ENCODE measurements at places on chromosomes 2 and 18.

- no peak for DNase-seq
Measured at GRCh38 chr2:160096409-160096808, 34.0 kb upstream of the PLA2R1 start.

DNA sequence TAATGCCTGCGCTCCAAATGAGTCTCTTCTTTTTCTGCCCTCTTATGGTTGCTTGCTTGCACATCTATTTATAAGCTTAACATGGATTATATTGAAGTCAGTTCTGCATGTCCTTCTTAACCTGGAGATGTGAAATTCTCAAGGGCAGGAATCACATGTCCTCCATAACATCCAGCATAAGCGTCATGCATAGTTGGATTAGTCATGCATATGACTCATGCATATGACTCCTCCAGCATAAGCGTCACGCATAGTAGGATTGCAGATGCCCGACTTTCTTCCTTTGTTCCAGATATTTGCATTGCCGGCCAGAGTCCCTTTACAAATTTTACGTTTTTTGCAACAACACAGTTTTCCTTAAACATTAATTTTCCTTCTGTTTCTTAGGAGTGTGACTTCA is 308.6 kb downstream of the TGIF1 start:
- no peak for DNase-seq

GRCh38 chr18:10565835-10566234 is 40.0 kb downstream of the NAPG start:
- no peak for DNase-seq

- no peak for DNase-seq
Measured at GRCh38 chr2:240579071-240579762, 7.3 kb upstream of the CAPN10 start.

DNA sequence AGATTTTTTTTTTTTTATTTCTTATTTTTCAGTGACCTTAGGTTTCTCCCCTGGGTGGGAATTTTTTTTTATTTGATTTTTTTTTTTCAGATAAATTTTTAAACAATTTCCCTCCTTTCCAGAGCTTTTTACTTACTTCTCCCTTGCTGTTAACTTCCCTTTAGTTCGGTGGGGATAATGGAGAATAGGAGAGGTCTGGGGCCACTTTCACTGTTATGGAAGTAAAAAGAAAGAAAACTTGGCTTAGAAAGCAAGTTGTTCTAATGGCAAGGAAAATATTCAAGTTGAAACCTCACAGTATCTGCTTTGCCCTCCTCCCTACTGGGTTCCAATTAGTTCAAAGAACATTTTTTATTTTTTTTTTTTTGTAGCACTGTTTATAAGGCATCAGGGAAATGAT is 537.1 kb upstream of the NXPH2 start:
- no peak for DNase-seq

DNA sequence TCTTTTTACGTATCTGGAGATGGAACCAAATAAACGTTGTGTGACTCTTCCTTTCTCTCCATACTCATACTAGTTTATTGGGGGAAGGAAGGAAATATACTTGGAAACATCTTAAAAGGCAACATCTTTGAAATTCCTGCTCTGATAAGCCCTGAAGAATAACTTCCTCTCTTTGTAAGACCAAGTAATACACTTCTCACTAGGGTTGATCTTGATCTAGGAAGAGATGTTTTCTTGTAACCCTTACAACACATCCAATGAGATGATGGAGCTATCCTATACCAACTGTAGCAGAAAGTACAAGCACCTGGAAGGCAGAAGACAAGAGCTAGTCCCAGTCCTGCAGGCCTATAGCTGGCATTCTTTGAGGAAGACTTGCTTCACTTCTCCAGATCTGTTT is 2.0 kb downstream of the ANKRD44 start:
- no peak for DNase-seq

DNA sequence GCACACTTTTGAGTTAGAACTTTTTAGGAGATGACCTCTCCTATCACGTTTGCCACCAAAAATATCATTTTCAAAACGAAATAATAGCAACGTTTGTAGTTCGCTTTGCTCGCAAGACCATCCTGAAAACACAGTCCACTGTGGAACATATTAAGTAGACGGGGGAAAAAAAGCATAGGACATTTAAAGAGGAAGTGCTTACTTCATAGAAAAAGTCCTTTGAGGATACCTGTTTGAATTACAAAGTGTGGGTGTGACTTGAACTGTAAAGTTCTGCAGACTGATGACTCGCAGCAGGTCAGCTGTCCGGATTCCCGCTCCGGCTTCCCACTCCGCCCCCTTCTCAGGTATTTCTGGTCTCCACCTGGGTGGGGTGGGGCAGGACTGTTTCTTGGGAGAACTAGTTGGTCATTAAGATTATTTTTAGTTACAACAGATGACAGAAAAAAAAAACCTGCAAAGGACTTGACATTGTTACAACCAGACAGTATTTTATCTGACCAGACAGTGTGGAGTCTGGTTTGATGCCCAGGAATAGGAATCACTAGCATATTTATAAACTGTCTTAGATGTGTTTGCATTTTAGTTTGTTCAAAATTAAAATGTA is 13.3 kb downstream of the CNOT11 start:
- DNase-seq: no peak

DNA sequence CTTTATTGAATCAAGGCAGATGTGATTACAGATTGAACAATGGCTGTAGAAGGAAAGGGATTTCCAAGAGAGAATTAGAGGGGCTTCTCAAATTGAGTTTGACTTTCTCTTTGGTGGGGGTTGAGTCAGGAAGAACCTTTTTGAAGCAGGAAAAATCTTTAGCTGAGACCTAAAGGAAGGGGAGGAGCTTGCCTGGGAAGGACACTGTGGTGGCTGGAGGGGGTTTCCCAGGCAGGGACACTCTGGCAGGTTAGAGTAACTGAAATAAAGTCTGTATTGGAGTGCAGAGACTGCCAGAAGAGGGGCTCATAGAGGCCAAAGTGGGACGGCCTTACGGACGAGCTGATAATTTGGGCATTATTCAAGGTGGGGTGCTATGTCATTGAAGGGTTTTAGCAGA is 69.3 kb downstream of the NEDD4L start:
- no peak for DNase-seq

DNA sequence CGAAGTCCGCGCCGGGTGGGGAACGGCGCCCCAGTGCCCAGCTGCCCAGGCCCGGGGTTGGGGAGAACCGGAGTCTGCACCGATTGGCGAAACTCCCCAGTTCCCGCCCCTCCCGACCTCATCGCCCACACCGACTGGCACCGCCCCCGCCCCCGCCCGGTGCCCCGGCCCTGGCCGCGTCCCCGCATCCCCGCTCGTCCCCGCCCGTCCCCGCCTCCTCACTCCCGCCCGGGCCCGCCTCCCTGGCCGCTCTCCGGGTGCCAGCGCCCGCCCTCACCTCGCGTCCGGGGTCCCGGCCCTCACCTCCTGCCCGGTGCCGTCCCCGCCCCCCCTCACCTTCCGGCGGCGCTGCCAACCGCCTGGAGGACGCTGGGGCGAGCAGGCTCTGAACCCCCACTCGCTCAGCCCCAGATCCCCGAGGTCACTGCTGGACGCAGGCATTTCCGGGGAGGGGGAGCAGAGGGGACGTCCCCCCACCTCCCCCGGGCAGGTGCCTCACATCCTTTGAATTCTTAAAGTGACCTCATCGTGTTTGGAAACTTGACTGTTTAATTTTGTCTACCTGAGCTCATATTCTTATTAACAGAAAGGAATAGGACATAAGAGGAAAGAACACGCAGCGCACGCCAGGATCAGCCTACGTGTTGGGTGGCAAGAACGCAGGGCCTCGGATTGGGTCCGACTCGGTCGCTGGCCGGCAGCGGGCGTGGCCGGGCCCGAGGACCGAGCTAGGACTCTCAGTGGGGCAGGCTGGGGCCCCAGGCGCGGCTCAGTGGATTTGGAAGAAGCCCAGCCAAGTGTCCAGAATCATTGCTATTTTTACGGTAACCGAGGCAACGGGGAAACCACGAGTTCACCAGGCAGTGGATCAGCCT is at the start of gene FAM110C:
Gene FAM110C (minus strand): TSS at position 35 of the 875 bp plus-strand sequence. CDS start 120 bp downstream, outside the sequence.
- peak; percentile 56 for DNase-seq

DNA sequence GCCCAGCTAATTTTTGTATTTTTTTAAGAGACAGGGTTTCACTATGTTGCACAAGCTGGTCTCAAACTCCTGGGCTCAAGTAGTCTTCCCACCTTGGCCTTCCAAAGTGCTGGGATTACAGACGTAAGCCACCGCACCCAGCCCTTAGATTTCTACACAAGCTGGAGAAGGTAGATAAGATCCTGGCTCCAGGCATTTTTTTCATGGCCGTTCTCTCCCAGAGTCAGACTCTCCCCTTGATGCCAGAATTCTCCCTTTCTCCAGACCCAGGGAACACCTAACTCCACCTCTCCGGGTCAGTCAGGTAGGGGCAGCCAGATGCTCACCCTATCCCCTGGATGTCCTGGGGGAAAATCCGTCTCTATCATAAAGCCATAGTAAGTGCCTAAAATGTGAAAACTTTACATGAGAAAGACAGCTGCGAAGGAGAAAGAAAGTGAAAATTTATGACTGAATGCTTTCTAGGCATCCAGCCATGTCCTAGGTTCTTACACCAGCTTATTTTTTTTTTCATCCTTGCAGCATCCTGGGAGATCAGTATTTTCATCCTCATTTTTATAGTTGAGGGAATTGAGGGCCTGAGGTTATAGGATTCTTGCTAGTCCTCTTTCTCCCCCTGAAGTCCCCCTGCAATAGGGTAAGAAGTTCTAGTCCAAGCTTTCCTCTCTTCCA is 16.3 kb downstream of the SIX3 start:
- no peak for DNase-seq

GRCh38 chr2:105866216-105867185 is 121.8 kb downstream of the NCK2 start:
- no peak for DNase-seq

GRCh38 chr2:3572620-3573019 is 2.4 kb upstream of the RPS7 start:
- no peak for DNase-seq

GRCh38 chr2:239866350-239866749 is 158.8 kb downstream of the NDUFA10 start:
- no peak for DNase-seq

DNA sequence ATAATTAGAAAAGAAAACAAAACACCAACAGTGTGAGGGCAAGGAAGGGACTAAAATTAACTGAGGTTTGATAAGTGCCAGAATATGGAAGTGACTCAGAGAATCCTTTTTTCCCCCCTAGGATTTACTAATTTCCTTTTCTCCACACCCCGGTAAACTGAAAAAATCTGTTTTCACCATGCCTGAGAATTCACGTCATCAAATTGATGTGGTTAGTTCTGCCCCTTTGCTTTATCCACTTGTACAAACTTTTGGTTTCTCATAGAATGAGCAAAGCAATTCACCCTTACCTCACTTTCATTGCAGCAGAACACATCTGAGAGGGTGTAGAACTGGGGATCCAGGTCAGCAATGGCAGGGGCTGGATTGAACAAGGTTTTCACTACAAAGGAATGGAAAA is 57.8 kb downstream of the RBKS start:
- DNase-seq: no peak

- DNase-seq: no peak
Measured at GRCh38 chr2:17521621-17522020, 3.4 kb upstream of the RAD51AP2 start.

- no peak for DNase-seq
Measured at GRCh38 chr2:98367721-98368120, 21.5 kb downstream of the CNGA3 start.

DNA sequence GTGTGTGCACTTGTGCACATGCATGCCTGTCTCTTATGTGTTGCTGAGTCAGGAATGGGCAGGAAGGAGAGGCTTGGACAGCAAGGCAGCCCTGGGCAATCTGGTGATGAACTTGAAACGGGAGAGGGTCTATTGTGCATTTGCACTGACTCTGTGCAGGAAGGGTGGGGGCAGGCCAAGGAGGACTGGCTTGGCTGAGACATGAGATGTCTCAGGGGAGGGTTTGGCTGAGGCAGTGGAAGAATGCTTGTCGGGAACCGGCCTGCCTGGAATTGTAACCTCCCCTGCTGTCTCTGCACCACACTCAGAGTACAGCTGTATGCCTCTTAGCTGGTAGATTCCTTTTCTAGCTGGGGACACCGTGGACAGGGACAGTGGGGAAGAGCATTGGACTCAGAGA is 176.1 kb upstream of the TNP1 start:
- no peak for DNase-seq

DNA sequence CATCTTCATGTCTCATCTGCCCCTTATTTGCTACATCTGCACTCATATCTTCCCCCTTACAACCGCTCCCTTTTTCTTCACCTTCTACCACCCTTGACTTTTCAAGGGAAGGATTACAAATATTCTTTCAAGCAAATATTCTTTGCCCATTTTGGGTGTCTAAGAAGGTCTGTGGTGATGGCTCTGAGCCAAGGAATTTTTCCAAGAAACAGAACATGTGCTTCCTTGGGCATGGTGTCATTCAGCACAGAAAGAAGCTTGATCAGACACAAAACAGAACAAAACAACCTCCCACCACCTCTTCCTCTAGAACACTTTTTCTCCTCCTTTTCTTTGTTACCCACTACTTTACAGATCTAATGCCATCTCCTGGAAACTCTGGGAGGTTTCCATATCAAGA is 313.7 kb downstream of the SATB2 start:
- DNase-seq: no peak

DNA sequence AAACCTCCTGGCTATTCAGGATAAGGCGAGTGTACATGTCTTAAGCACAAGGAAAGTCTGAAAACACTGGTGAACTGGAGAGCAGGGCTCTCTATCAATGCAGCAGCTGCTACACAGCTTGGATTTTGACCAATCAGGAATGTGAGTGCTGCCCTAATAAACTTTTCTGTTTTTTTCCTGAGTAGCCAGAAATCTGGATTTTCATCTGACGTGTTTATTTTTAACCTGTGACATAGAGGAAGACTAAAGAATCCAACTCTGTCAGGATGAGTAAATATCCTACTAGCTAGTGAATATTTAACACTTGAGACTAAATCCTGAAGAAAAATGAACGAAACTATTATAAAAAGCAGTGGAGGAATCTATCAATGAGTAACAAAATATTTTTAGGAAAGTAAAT is 1638.9 kb downstream of the LRP1B start:
- DNase-seq: no peak

DNA sequence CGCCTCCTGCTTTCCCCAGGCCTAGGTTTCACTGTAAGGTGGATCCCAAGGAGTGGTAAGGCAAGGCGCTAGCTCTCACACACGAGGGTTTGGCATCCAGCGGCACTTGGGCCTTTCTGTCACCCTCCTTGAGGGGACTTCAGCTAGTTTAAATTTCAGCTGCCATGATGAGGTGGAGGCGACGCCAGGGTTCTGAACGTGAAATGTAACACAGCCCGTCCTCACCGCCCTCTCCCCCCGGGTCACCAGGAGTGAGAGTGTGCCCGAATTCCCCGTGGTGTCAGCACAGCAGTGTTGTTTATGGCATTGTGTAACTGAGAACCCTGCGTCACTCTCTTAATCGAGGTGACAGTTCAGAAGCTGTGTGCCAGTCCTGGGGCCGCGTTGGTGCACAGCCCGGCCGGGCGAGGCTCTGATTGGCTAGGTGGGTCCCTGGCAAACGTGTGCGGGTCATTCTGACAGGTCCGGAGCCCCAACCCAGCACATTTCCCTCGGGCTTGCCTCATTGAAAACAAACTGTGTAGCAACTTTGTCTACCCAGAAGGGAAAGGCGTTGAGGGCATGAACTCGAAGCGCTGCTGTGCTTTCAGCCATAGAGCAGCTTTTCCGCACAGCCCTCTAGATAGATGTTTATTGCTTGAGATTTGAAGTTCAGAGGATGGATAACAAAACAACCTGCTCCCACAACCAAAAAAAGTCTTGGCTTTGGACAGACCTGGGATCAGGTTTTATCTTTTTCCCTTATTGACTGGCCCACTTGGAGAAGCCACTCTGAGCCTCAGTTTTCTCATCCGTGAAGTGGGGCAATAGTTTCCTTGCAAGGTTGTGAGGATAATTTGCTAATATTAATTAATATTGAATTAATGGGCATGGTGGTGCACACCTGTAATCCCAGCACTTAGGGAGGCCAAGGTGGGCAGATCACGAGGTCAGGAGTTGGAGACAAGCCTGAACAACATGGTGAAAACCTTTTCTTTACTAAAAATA is 4.9 kb downstream of the CIDEA start:
- DNase-seq: no peak
